Neural progenitor cell (in vitro differentiated cells): ENCODE measurements at places on chromosomes 7 and 10. TPM values are rescaled to one million over a fixed set of nuclear protein-coding genes. Genes with fewer than 3 reads are reported as not detected.

The HTR5A gene
- not detected in 2 replicates for total RNA-seq

The HMX2 gene
- total RNA-seq: 0.15 and 0.21 TPM in 2 replicates

DNA sequence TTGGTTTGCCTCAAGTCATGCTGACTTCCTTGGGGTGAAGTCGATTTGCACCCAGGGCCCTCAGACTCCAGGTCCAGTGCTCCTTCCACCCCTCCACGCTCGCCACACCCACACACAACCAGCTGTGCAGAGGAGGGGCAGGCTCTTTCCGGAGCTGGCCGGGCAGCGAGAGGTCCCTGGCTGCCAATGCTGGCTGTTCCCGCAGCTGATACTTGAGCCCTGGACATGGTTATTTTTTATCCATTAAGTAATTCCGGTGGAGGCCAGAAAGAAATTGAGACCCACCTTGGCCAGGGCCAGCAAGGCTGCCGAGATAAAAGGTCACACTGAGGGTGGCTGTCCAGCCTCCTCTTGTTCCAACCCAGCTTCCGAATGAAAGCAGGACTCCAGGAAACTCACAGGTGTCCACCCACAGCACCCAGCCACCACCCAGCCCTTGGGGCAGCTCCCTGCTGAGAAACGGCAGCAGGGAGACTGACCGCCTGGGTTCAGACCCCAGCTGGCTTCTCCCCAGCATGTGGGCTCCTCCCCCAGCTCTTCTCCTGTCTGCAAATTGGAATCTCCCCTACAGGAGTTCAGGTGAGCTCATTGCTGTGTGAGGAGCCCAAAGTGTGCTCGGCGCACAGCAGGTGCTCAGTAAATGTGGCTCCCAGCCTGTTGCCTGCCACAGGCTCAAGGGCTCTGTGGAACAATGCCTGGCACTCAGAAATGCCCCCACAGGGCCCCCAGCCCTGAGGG, 77.8 kb downstream of the PDGFA start:
- no peak for DNase-seq

DNA sequence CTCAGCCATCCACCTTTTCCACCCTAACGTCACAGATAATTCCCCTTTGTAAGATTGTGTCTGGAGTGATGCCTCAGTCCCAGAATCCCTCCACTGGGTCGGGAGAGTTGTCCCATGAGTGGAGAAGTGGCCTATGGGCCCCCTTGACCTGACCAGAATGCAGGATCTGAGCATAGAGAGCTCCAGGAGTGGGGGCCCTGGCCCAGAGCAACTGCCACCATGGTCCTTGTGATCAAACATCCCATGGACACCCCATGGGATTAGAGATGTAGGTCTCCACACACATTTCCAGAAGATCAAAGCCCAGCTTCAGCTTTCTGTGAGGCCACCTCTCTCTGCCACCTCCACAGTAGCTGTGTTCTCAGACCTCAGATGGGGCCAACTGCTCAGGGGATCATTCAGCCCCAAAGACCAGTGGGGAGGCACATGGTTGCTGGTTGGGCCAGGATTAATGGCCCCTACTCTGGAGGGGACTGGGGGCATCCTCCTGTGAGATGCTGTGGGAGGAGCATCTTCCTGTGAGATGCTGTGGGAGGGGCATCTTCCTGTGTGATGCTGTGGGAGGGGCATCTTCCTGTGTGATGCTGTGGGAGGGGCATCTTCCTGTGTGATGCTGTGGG, 28.5 kb upstream of the DPYSL4 start:
- DNase-seq: no peak

- DNase-seq: peak; percentile 81
These were observed at the start of gene ADAP1 for GRCh38 chr7:954330-955238. TSS of gene ADAP1 (minus strand) at chr7:954680. CDS start at chr7:954477, 203 bp downstream.

- DNase-seq: no peak
These were observed 12.1 kb upstream of the NPFFR1 start for GRCh38 chr10:70295926-70296325.

GRCh38 chr7:156816943-156817572, 75.9 kb downstream of the LMBR1 start:
- DNase-seq: peak; percentile 7

DNA sequence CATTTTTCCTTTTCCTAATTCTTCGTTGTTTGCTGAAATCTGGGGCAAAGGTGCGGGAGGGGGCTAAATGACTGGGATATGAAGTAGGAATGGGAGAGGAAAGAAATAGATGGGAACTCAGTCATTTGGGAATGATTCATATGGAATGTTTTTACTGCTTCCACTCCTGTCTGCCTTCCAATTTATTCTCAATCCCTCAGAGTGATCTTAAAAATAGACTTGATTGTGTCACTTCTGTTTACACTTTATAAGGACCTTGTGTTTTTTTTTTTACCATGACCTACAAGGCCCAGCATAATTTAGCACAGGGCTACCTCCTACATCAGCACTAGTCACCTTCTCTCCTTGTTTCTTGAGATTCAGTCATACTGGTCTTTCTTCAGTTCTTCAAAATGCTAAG, 97.9 kb downstream of the PTEN start:
- DNase-seq: no peak

GRCh38 chr7:110043519-110043918, 1047.4 kb upstream of the LRRN3 start:
- no peak for DNase-seq

GRCh38 chr7:87448388-87448787, 27.1 kb downstream of the ABCB4 start:
- peak; percentile 45 for DNase-seq

- no peak for DNase-seq
These were observed 17.4 kb upstream of the SVIL start for GRCh38 chr10:29652192-29652591.

DNA sequence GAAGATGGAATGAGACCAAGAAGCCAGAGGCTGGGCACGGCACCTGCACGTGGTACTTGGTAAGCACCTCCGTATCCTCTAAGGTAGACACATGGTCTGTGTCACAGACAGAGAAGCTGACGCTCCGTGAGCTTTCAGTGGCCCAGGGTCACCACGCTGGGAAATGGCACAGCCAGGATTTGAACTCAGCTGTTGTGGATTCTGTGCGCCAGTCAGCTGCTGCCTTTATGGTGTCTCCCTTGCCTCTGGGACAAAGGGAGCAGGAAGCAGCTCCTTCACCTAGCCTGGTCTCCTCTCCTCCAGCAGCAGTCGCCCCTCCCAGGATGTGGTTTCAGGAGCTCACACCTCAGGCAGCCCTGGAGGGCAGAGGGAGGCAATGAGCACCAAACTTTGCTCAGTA, 110.8 kb downstream of the ARHGAP22 start:
- DNase-seq: no peak

DNA sequence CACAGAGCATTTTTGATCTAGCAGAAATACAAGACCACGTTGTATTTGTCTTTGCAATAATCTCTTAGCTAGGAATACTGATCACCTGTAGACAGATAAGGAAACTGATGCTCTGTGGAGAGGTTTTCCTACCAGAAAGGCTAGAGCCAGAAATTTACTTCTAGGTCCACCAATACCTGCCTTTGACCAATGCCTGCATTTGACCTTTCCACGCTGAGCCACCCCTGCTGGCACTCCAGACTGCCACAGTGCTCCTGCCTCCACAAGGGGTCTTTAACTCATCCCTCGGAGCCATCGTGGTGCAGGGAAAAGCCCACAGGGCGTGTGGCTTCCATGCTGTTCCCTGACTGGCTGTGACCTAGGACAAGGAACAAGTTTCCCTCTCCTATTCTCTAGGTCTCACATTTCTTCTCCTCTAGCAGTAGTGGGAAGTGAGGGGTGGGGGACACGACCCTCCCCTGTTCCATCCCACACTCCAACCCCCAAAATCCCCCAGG, 1.5 kb upstream of the ELN start:
- no peak for DNase-seq
